NCI-H2171 treated with DMSO at 0.1 percent for 48 hours (cell line): ENCODE measurements at places on chromosomes 3 and 15.

DNA sequence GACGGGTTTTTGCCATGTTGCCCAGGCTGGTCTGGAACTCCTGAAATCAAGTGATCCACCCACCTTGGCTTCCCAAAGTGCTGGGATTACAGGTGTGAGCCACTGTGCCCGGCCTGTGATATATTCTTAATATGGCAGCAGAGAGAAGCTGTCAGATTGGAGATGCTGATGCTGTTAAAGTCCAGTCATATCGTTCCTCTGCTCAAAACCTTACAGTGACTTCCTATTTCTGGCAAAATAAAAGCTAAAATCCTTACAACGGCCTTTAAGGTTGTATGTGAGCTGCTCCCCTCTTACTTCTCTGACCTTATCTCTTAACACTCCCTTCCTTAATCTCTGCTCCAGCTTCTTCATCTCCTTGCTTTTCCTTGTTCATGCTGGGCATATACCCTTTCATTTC, 26.6 kb upstream of the MGA start:
- no peak for DNase-seq

- DNase-seq, result no peak
Measured at GRCh38 chr3:186613637-186614265, 891 bp downstream of the AHSG start.

- DNase-seq, result no peak
Measured at GRCh38 chr15:57697588-57697987, 8.9 kb upstream of the POLR2M start.

DNA sequence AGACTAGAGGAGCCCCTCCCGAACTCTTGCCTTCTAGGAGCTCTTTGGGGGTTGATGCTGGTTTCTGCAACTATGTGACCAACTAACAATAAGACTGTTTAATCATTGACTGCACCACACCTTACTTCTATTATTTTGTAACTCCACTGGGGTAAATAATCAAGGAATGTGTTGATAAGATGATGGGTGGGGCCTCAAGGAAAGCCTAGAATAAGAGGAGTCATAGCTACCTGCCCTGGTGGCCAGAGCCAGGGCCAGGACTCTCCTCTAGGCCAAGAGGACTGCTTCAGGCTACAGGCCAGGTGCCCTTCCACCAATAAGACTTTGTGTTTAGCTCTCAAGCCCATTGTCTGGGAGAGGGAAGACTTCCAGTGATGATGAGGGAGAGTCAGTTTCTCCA, 41.2 kb upstream of the PIAS1 start:
- no peak for DNase-seq

GRCh38 chr3:127483902-127484591, 106.5 kb downstream of the TPRA1 start:
- DNase-seq, result no peak

GRCh38 chr3:177494216-177494615, 296.9 kb upstream of the TBL1XR1 start:
- DNase-seq, result no peak
